Naive thymus-derived CD8-positive, alpha-beta T cell (primary cell): ENCODE measurements at places on chromosomes 3 and 15.

DNA sequence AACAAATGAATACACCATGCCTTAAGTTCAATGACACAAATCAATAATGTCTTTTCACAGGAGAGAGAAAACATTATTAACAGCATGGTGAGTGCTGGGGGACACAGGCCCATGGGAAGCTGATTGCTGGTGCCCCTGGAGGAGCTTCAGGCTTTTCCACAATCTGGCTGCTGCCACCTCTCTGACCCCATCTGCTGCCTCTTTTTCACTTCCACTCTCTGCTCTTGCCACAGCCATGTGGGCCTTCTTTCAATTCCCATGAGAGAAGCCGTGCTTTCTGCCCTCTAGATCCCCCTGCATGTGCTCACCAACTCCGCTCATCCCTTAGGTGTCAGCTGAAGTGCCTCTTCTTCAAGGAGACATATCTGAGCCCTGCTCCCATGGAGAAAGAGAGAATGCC, 21.0 kb upstream of the CTXND1 start:
- no peak for DNase-seq

GRCh38 chr3:114333923-114334240, 40.1 kb downstream of the TIGIT start:
- DNase-seq, result no peak

DNA sequence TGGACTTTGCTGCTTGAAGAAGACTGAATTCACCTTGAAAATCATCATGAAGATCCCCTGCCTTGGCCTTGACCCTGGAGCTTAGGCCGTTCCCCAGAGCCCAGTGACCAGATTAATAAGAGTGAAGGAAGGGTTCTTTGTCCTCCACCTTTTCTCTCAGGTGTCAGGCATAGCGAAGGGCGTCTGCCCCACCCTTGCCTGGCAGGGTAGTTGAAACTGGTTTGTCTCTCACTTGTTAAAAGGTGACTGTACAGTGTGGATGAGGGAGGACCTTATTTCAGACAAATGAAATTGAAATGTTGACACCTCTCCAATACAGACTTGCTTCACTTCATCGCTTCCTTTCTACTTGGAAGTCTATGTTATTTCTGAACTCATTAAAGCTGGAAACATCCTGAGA, 223.7 kb upstream of the BHLHE40 start:
- DNase-seq, result no peak

DNA sequence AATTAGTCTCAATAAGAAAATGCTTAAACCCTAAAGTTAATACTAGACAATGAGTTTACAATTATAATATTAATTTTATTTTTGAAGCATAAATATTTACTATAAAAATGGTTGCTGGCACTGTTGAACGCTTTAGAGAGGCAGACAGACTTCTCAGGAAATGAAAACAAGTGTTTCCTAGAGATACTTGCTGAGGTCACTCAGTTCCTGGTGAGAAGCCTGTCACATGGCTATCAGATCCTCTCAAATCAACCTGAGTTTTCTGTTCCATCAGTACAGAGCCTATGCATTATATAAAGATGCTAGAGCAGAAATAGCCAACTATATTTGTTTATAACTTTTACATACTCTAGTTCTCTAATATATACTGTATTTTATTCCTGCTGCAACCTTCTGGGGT, 109.2 kb downstream of the MYO5A start:
- DNase-seq, result no peak

DNA sequence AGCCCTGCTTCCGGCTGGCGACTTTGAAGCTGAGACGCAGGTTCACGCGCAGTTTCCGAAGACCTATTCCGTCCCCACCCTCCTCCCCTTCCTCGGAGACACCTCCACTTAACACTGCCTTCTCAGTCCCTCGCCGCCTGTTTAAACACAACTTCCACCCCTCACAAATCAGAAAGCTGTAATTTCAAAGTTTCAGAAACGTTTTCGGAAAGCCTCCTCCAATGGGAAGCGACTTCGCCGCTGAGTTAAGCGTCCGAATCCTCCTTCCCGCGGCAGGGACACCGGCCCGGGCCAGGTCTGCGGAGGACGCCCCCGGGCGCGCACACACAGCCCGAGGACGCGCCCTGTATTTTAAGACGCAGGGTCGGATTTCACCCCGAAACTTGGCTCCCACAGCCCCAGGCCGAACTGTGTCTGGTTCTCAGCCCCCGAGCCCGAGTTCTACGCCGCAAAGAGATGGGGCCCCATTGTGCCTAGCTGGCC, 559 bp upstream of the LRRN1 start:
- DNase-seq, result peak; percentile 74

DNA sequence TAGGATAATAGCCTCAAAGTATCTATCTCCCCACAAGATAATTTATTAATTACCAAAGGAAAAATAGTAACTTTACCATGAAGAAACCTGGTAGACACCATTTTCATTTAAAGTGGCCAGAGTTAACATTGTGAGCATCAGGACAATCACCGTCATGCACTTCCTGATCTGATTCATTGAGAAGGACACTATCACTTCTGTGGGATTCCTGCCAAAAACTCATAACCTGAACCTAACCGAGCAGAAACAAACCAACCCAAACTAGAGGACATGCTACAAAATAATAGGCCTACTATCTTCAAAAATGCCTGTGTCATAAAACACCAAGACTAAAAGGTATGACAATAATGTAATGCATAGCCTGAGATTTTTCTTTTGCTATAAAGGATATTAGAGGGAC, 39.0 kb downstream of the FSIP1 start:
- no peak for DNase-seq

GRCh38 chr3:102712896-102713295, 278.1 kb downstream of the ZPLD1 start:
- no peak for DNase-seq

DNA sequence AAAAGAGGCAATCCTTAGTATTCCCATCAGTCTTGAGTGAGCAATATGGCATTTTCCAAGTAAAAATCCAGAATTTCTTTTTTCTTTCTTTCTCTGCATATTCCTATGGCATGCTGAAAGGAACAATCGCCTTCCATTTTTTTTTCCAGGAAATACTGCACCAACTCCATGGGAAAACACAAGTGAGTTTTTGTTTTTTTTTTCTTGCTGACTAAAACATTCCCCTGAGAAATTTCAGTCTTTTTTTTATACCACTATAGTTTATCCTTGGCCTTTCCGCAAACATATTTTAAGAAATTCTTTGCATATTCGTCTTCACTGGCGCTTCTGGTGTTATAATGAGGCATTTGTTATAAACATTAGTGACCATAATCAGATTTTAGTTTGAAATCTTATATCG, 429.6 kb upstream of the MDFIC2 start:
- no peak for DNase-seq

DNA sequence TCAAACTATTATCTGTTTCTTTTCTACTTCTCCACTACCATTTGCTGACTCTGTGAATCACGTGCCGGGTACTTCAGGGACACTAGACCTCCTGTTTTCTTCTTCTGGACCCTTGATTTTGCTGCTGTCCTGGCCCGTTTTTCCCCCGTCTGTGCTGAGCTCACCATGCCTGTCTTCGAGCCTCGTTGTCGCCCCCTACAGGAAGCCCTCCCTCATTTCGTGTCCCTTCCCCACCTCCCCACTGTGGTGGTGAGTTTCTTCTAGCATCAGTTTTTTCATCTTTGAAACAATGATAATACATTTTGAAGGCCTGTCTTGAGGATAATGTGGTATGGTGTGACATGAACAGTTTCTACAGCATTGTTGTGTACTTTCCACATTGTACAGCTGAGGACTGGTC, 12.8 kb downstream of the GABRG3 start:
- DNase-seq, result no peak

DNA sequence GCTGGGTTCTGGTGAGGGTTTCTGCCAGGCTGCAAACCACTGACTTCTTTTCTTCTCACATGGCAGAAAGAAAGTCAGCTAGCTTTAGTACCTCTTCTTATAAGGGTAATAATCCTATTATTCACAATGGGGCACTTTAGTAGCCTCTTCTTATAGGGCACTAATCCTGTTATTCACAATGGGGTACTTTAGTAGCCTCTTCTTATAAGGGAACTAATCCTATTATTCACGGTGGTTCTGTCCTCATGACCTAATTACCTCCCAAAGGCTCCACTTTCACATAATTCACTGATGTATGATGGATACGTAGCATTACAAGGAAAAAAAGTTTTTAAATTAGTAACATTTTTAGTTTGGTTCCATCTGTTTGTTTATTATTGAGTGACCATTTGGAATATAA, 671.3 kb downstream of the NSUN3 start:
- no peak for DNase-seq

DNA sequence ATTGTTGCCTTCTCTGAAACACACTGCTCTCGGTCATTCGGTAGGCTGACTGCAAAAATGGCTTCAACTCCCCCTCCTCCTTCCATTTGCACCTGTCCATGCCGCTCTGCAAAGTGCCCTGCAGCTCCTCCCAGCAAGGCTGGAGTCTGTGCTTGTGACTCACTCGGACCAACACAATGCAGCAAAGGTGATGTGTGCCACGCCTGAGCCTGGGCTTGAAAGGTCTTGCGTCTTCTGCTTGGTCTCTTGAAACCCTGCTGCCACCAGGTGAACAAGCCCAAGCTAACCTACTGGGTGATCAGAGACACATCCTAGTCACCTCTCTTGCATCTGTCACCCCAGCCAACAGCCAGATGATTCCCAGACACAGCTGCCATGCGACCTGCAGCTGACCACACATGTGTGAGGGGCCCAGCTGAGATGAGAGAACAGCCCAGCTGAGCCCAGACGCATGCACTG, 71.1 kb downstream of the MGLL start:
- DNase-seq, result no peak

GRCh38 chr15:41836713-41837454, 1.8 kb upstream of the PLA2G4B start:
- no peak for DNase-seq

DNA sequence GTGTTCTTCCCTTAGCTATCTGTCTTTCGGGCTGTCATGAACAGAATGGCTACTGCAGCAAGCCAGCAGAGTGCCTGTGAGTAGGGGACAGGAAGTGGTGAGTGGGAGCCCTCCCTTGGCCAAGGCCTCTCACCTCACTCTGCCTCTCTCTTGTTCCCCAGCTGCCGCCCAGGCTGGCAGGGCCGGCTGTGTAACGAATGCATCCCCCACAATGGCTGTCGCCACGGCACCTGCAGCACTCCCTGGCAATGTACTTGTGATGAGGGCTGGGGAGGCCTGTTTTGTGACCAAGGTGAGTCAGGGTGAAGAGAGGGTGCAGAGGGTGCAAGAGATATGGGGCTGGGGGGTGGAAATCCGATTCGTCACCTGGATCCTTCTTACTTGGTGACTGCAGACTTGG, 3.0 kb downstream of the DLL4 start:
- no peak for DNase-seq

DNA sequence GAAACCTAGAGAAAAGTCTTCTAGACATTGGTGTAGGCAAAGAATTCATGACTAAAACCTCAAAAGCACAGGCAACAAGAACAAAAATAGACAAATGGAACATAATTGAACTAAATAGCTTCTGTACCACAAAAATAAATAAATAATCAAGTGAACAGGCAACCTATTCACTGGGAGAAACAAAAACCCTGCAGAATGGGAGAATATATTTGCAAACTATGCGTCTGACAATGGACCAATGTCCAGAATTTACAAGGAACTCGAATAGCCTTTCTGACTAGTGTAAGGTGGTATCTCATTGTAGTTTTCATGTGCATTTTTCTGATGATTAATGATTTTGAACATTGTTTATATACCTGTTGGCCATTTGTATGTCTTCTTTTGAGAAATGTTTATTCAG, 37.0 kb upstream of the GCSAM start:
- DNase-seq, result no peak

GRCh38 chr3:9201266-9201665, 48.2 kb downstream of the SRGAP3 start:
- no peak for DNase-seq

DNA sequence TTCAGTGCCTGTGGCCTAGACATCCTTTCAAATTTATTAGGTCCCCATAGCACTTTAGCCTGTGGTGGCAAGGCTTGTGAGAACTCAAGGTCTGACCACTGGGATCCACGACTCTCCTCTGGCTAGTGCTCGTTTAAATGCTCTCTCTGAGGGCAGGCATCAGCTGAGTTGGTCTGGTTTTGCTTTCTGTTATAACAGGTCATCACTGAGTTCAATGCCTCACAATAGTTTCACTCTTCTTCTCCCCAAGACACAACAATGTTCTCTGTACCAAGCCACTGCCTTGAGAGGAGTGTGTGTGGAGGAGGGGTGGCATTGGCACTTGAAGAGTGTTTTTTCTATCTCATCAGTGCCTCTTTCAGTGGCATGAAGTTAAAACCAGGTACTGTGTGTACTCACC, 7.6 kb downstream of the OR5K4 start:
- no peak for DNase-seq

GRCh38 chr15:29123171-29123570, 146.5 kb downstream of the NSMCE3 start:
- DNase-seq, result no peak

DNA sequence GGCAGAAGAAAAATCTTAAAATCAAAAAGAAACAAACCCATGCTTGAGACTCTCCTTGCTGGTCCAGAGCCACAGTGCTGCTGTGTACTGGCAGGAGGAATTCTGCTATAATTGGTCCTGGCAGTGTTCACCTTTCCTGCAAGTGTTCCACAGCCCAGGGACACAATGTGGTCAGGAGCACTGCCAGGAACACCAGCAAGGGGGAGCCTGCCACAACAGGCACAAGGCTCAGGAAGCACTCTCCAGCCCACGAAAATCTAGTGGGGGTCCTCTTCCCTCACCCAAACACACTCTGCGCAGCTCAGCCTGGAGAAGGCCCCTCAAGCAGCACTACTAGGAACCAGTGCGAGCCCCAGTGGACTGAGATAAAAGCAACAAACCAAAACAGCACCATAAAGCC, 92.9 kb downstream of the UBE3A start:
- DNase-seq, result no peak

DNA sequence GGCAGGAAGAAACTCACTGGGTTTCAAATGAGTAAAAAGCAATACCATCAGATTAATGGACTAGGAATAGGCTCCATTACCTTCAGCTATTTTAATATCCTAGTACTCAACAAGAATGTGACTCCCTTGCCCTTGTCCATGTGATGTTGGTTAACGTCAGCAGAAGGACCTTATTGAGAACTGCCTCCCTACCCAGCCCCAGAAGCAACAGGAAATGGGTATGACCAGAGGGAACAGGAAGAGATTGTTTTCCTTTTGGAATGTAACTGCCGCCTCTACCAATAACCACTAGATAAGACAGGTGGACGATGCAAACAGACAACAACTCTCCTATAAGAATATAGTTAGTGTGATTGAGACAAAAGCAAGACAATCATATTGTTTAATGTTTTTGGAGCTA, 10.4 kb upstream of the MME start:
- no peak for DNase-seq
